ENCODE measurements at places on chromosomes 4 and X.

GRCh38 chr4:179804440-179804839, 2362.2 kb upstream of the AGA start:
- DNase-seq = no peak

DNA sequence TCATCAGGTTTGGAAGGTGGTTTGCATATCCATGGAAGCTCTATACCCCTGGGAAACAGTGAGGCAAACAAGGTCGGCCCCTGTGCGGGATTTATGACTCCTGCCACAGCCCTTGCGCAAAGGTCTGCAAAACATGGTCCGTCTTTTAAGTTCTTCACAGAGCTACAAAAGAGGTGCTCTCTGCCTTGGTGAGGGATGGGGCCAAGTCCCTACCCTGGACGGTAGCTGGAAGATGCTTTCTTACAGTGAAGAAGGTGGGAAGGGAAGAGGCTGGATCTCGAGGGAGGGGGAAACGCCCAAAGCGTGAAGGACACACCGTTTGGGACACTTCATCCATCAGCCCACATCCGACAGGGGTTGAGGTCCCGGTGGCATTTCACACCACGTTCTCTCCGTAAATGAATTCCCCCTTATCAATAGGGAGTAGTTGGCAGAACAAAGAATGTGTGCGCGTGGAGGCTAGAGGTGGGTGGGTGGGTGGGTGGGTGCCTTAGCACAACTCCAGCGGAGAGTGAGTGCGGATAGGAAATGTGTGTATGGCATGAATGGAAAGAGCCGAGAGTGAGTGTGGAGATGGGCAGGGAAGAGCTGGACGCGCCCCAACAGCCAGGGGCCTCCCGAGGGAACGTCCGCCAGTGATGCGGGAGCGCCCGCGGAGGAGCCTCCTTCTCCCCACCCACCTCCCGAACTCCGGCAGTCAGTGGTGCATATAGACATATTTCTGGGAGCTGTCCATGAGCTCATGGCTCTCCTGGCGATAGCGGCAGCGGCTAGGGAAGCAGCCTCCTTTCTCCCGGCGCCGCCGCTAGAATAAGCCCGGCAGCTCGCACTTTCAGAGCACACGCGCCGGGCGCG, 68.3 kb downstream of the LARP7 start:
- DNase-seq = peak; percentile 18

- no peak for DNase-seq
Observed at GRCh38 chr4:4866124-4866865, 6.8 kb downstream of the MSX1 start.

DNA sequence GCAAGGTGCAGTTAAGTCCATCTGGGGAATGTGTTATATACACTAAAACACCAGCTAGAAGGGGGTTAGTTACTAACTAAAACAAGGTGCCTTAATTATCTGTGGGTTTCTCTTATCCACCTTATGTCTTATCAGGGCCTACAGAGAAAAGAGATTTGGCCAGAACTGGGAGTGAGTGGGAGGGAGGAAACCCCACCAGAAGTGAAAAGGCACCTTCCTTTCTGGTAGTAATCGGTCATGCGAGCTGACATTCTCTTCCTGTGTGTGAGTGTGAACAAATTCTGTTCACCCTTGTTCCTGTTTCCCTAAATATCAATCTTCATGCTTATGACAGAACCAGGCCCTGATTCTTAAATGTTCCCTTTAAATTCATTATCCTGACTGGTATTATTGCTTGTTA, 43.5 kb downstream of the SRPX2 start:
- DNase-seq = no peak

- no peak for DNase-seq
Observed at GRCh38 chr4:134388351-134388750, 186.8 kb upstream of the PABPC4L start.

DNA sequence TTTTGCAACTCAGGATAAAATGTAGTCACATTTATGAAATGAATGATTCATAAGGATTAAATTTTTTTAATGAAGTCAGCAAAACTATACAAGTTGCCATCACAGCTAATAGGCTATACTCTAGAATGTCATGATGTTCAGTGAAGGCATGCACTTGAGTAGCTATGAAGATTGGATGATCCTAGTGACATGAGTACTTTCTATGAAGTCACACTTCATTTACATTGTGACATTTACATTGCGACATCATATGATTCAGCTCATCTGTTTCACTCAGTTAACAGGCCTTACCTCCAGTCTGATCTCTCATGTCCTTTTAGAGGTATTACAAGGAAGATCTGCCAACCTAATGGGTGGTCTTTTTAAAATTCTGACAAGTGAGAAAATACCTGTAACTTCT, 82.7 kb upstream of the FGF13 start:
- DNase-seq = no peak

DNA sequence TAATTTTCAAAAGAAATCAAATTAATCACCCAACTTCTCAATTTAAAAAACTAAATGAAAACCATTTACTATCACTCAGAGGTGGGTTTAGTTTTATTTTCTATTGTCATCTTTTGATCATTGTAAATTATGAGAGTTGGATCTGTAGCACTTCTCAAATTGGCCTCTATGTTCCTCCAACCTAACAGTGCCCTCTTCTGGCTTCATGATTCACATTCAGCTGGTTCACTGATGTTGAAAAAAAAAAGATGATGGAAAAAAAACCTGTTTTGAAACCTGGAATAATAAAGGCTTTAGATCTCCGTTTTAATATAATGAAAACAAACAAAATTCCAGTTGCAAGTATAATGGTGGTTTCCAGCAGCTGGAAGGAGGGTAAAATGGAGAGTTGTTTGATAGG, 2.4 kb upstream of the NBDY start:
- peak; percentile 20 for DNase-seq

DNA sequence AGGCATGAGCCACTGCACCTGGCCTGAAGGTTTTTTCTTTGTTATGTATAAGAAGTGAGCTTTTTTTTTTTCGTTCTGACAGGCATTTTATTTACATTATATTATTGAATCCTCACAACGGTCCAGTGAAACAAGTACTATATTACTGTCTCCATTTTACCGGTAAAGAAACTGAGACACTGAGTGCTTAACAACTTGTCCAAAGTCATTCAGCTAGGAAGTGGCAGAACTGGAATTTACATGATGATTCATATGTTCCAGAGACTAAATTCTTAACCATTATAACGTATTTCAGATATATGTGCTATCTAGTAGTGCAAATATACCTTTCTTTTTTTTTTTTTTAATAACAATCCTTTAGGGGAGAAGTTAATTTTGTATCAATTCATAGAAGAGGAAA, 18.4 kb upstream of the SLC6A14 start:
- DNase-seq = no peak

- no peak for DNase-seq
Observed at GRCh38 chrX:24692305-24692704, 1.4 kb upstream of the POLA1 start.

Data from NCI-H510A treated with DMSO at 0.1 percent for 48 hours (cell line).